ENCODE measurements at places on chromosomes 5 and 9.

- no peak for DNase-seq
Observed at GRCh38 chr9:87655731-87656130, 70.2 kb upstream of the CTSL start.

DNA sequence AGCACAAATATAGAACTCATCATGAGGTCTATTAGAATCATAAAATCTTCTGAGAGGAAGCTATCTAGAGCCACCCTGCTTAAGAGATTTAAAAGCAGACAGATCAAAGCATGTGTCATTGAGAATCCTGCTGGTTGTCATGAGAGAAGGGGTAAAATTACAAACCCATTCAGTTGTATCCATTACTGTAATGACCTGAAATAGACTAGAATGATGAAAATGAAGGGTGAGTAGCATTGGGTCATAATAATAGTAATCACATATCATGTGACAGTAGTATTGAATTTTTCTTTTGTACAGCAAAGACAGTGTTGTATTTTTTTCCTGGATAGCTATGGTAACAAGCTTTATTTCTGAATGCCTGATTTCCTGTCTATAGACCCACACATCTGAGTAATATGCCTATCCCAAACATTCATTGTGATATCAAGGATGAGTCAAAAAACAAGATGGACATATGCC lies 149.0 kb downstream of the PDE4D start:
- DNase-seq = no peak

DNA sequence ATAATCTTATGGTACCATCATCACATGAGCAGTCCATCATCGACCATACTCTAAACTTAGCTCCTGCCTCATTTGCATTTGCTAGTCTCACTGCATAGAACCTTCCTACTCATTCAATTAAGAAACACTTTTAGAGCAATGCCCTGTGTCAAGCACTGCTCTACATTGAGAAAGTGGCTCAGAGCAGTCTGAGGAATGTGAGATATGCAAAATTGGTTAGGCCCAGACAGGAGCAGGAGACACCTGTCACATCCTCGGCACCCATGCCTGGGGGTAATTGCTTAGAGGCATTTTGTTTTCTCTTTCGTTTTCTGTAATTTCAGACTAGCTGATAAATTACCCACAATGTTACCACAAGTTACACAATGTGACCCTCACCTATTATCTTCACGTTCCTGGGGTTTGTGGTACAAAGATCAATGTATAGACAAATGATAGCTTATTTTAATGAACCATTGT lies 4.9 kb upstream of the RARS1 start:
- DNase-seq = no peak

- DNase-seq = no peak
Observed at GRCh38 chr5:88923623-88924329, 40.8 kb upstream of the MEF2C start.

- DNase-seq = no peak
Observed at GRCh38 chr5:125491986-125492492, 745.6 kb upstream of the ZNF608 start.

DNA sequence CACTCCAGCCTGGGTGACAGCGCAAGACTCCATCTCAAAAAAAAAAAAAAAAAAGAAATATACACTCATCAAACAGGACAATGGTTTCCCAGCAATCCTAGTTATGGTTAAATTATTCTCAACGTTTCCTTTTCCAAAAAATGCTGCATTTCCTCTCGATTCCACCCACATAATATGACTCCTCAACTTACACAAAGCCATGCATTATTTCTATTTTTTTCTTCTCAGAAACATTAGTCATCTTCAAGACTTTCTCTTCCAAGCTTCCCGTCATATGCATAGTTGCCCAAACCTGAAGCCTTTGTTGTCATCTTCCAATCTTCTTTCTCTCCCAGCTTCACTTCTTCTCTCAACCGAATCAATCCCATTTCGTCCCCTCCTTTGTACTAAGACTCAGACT lies 61.4 kb upstream of the RANBP6 start:
- no peak for DNase-seq

DNA sequence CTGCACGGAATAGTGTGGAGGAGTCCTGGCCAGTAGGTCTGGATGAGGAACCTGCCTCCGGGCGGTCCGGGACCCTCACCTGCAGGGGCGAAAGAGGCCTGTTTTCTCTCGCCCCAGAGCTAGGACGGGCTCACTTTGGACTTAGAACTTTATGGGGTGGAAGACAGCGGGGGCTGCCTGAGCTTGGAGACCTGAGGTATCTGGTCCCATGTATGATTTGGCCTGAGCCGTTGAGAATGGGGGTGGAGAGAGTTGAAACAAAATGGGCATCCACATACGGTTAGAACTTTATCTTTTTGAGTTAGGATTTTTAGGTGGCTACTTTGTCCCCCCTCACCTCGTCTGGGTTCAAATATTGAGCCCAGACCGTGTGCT lies 681 bp upstream of the ETF1 start:
- no peak for DNase-seq

GRCh38 chr5:78639791-78640190 lies 8.8 kb downstream of the LHFPL2 start:
- no peak for DNase-seq

- DNase-seq = no peak
Observed at GRCh38 chr5:94153736-94154450, 412.5 kb upstream of the POU5F2 start.

GRCh38 chr5:157327771-157328170 lies 61.8 kb downstream of the CYFIP2 start:
- no peak for DNase-seq
